ENCODE measurements at places on chromosomes 6 and 20.

DNA sequence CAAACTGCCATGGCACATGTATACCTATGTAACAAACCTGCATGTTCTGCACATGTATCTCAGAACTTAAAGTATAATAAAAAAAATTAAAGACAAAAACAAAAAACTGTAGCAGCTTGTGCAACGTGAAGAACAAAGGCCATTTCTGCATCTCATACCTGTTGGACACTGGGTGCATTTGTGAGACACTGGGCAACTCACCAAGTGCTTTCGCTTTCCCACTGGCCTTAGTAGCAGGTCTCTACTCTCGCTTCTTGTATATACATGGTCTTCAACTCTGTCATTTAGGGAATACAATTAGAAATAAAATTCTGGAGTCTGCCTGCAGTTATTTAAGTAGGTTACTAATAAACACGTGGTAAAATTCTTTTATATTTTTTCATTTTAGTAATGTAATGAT is 423.8 kb downstream of the CBLN4 start:
- no peak for DNase-seq

GRCh38 chr6:44415449-44415848 is 27.9 kb downstream of the CDC5L start:
- no peak for DNase-seq

DNA sequence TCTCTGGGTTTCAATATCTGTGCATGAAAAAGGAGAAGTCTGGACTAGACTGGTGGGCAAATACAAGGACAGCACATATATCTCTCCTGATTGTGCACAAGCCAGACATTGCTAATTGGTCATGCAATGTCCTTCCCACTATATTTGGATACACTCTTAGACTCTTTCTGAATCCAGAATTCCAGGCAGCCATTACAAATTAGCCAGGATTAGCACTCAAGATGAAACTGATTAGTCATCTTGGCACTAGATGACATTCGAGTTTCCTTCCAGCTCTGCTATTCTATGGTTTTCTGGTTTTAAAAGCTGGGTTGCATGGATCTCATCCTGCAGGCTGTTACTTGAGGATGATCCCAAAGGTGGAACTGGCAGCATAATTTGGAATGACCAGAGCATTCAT is 73.2 kb downstream of the SCP2D1 start:
- no peak for DNase-seq

DNA sequence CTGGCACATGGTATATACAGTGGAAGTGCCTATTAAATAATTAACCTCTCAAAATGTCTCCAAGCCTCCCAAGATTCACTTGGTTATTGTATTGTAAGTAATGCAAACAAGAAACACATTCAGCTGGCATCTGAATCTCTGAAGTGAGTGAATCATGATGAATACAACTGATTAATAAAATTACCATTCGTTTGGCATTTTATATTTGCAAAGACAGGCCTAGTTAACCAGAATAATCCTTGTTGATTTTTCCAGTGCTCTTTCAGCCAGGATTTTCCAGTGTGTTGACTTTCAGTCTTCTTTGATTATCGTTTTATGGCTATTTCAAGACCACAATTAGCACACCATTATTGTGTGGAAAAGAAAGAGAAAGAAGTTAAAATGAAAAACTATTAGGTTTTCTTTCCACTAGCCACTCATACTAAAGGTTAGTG is 20.3 kb downstream of the SLC22A2 start:
- DNase-seq = no peak

- DNase-seq = no peak
Observed at GRCh38 chr6:149821492-149821891, 42.7 kb downstream of the LRP11 start.

GRCh38 chr6:135922746-135923145 is 71.2 kb downstream of the PDE7B start:
- no peak for DNase-seq

DNA sequence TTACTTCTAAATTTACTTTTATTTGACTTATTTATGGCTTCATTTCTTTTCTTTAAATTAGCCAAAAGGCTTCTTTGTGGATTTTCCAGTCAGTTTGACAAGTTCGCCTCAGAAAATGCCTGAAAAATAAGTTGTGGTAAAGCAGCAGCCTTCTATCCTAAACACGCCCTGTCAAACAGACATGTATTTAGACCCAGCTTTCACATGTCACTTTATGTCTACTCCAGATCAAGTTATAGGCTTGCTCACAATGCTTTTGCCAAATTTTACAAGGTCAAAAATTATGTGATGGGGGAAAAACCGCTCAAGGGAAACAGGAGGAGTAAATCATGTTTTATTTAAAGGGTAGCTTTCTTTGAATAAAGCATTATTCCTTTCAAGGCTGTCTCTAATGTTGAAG is 615.0 kb downstream of the HDGFL1 start:
- no peak for DNase-seq

DNA sequence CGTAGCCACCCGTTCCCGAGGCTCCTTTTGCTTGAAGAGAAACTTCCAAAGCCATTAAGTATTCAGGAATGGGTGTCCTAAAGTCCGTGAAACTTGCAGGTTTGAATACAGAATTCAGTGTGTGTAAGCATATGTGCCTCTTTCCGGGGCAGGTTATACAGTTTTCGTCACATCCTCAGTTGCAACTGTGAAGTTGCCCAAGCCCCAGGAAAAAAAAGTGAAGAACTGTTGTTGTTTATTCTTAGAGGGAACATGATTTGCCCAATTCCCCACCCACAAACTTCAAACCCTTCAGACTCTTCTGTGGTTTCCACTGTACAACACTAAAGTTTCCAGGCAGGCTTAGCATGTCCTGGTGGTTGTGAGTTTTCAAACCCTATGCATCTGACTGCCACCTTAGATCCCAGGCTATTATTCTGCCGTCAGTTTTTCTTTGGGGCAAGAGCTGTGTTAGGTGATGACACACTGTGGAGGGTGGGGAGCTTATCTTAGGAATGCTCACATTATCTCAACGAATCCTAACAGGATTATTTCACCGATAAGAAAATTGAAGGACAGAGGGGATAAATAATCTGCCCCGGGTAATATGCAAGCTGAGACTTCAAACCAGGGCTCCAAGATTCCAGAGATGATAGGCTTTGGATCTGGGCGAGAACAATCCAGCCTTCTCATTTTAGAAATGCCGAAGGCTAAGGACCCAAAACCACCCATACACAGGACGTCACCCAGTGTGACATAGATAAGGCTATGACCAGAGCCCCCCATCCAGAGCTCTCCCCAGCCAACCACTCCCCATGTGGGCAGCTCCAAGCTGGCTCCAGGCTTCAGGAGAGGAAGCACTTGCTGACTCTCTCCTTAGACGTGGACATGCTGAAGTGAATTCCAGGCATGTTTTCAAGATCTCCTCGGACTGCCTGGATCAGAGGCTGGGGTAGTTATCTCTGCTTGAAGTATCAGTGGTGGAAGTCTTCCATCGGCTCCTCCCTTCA is 81.7 kb upstream of the AFDN start:
- no peak for DNase-seq

DNA sequence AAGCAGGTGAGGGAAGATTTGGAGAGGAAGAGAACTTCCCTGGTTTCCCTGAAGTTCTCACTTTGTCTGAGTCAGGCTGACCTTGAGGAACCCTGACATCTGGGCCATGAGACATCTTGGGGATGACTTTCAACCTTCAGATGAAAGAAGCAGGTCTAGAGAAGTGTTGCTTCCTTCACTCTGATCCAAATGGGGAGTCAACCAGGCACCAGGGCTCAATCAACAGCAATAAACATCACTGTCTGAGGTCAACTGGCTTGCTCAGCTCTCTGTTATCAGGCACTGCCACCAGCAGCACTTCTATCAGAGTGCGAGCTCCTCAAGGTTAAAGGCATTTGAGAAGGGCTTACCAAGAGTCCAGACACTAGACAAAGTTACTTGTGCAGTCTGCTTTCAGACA is 6.3 kb downstream of the ACOT8 start:
- DNase-seq = no peak

- DNase-seq = no peak
Observed at GRCh38 chr20:23889775-23890187, 10.2 kb upstream of the CST5 start.

DNA sequence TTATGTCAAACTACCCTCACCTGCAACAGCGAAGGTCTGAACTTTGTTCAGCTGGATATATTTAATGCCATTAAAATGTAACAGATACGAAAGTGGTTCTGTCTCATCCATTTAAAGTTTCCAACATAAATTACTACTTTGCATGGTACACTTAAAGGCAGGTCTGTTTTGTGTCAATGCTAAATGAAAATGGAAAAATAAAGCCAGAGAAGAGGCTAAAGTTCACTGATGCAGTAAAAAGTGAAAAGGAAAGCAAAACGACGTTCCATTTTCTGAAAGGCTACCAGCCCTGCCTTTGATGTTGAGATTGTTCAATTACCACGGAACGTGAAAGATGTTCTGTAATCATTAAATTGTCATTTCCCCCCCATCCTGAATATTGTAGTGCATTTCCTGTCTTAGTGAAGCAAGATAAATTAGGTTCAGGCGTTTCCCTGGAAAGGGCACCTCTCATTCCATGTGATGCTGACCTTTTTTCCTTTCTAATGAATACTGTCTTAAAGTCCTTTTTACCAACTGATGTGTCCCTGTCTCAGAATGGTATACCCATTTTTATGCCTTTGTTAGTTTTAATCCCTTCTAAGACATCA is 334.7 kb upstream of the JAG1 start:
- DNase-seq = no peak

DNA sequence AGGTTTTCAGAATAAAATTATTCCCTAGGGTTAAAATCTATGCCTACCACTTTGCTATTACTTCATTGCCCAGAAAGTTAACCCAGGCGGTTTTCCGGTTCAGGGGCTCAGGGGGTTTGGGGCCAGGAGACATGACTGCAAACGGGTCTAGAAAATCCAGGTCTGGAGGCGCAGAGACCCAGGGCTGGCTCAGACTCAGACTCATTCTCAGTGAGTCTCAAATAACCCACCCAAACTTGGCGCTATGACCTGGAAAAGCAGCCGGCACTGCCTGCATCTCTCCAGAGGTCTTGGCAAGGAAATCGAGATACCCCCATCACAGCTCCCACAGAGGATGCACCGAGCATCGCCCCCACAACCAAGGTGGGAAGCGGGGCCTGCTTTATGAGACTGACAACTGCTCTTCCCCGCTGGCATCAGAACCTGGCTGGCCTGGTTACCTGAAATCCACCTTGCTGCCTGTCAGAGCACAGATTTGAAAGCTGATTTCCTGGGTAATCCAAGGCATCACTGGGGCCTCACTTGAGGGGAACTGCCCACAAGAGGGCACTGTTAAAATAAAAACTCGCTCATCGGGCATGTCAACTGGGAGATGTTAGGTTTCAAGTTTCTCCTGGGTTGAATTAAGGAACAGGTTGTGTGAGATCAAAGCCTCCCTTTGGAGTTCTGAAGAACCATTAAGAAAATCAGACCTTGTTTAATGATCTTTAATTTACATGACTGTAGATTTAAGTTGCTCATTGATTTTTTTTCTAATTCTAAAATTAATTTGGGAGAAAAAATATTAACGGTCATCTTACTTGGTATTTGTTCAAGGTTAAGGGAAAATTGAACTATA is 55.1 kb downstream of the KIF16B start:
- DNase-seq = no peak

DNA sequence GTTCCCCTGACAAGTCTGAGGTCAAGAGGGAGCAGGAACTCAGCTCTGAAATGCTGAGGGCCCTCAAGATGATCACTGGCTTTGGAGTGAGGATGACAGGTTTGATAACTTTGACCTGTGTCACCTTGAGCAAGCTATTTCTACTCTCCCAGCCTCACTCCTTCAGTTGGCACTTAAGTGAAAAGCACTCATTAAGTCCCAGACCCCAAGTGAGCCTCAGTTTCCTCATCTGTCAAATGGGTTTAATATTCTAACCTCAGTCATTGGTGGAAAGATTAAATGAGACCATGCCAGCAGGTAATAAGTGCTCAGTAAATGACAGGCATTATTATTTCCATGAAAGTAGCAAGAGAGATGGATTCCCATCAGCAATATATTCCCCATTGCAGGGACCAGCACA is 14.0 kb downstream of the DEFB132 start:
- no peak for DNase-seq

DNA sequence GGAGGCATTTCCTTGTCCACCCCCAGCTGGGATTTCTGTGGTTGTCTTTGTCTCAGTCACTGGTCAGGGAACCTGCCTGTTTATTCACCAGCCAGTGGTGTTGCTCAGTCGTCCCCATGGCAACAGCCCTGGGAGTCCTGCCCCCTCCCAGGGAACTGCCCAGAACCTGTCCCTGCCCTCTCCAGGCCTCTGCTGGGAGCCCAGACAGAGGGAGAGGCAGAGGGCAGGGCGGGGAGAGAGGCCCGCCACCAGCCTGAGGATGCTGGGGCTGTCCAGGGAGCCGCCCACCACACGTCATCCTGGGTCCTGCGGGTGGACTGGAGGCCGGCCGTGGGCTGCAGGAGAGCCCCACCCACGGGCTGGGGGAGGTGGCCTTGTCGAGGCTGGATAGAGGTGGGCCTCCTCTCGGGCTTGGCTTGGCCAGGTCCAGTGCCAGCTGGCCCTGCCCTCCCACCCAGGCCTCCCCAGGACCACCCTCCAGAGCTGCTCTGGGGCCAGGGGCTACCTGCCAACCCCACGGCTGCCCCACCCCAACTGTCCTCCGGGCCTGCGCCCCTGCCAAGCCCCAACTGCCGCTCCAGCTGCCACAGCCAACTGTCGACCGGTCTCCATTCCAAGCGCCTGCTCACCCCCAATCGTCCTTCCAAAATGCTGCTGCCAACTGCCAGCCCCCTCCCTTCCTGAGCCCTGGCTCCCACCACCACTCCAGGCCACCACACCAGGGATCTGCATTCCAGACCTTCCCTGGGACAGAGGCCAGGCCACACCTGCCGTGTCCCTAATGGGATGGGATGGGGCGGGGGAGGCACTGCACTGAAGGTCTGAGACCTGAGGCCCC is 4.2 kb upstream of the ZBTB46 start:
- peak; percentile 26 for DNase-seq

GRCh38 chr20:38405132-38405531 is 30.0 kb downstream of the SNHG17 start:
- no peak for DNase-seq

DNA sequence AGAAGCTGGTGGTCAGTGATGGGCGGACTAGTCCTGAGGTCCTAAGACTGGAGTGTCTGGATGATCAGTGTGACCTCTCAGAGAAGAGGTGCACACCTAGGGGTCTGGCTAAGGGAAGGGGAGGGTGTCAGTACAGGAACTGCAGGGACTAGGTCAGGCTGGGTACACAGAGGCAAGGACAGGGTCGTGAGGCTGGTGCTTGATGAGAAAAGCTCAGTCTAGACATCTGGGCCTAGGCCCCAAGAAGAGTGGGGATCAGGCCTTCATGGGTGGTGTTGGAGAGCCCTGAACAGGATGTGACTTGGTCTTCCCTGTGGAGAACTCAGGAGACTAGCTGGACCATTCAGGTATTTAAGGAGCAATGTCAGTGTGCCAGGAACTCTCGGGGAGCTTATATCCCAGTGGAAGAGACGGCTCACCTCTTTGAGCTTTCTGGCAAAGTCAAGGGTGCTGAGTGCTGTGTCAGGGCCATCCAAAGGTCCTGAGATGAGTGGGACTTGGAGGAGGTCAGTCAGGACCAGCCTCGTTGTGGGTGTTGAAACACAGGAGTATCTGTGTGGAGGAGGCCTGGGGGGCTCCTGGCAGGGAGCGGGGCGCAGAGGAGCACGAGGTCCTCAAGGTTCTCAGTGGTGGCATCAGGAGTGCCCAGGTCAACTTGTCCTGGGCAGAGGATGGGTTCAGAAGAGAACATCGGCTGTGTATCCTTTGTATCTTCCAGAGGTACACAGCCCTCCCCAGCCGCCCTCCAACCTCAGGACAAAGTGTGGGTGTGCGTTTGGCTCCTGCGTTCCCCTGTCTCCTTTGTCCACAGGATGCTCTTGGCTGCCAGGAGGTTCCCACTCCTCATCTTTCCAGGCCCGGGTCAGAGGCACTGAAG is 13.3 kb upstream of the MYT1 start:
- no peak for DNase-seq

- peak; percentile 78 for DNase-seq
Observed at GRCh38 chr20:39986173-39986904, 702.7 kb downstream of the MAFB start.

GRCh38 chr6:135183002-135183531 is 2.0 kb downstream of the MYB start:
- DNase-seq = no peak
